ENCODE measurements at places on chromosomes 13 and 19.
A peak's percentile ranks its signal among the peaks of the same experiment; 100 is the strongest.

GRCh38 chr19:31906111-31906871 is 439.1 kb upstream of the ZNF507 start:
- no peak for DNase-seq

GRCh38 chr19:29535984-29536508 is 10.3 kb downstream of the VSTM2B start:
- no peak for DNase-seq

DNA sequence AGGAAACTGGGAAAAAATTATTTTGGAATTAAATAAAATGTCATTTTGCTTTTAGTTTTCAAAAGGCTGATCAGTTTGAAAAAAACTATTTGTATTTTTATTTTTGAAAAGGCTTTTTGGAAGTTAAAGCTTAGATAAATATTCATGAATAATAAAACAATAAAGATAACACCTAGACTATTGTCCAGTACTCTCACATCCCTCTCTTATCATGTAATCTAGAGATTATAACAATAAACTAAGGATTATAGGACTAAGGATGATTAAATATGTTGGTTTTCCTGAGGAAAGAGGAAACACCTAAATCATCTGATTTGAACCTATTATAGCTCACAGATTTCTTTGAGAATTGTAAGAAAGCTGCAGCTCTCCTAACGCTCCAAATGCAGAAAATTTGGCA is 81.4 kb upstream of the AKAP11 start:
- no peak for DNase-seq

- DNase-seq, result no peak
Measured at GRCh38 chr13:23086968-23087623, 93.7 kb upstream of the SGCG start.

- no peak for DNase-seq
Measured at GRCh38 chr13:60538566-60538965, 141.5 kb downstream of the TDRD3 start.

- DNase-seq, result no peak
Measured at GRCh38 chr19:14540741-14541525, 11.5 kb downstream of the TECR start.

DNA sequence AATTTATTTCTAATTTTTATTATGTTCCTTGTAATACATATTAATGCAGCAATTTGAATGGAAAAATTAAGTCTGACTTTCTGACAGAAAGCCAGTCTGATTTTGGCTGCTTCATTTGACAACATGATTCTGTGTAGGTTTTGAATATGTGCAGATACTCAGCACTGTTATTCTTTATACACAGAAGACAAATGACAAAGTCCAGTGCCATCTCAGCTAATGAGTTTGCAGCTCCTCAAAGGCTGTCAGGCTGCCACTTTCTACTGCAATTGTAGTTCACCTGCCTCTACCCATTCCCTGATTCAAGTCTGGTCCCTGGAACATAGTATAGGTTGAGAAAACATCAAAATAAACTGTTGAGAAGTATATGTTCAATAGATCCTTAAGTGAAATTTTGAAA is 2.9 kb upstream of the CHAMP1 start:
- no peak for DNase-seq

DNA sequence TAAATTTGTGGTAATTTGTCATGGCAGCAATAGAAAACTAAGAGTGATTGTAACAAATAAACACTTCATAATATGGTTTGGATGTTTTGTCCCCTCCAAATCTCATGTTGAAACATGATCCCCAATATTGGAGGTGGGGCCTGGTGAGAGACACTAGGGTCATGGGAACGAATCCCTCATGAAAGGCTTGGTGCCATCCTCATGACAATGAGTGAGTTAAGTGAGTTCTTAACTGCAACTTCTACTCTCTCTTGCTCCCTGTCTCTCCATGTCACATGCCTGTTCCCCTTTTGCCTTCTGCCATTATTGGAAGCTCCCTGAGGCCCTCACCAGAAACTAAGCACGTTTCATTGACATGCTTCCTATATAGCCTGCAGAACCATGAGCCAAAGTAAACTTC is 1233.2 kb downstream of the OLFM4 start:
- DNase-seq, result no peak

DNA sequence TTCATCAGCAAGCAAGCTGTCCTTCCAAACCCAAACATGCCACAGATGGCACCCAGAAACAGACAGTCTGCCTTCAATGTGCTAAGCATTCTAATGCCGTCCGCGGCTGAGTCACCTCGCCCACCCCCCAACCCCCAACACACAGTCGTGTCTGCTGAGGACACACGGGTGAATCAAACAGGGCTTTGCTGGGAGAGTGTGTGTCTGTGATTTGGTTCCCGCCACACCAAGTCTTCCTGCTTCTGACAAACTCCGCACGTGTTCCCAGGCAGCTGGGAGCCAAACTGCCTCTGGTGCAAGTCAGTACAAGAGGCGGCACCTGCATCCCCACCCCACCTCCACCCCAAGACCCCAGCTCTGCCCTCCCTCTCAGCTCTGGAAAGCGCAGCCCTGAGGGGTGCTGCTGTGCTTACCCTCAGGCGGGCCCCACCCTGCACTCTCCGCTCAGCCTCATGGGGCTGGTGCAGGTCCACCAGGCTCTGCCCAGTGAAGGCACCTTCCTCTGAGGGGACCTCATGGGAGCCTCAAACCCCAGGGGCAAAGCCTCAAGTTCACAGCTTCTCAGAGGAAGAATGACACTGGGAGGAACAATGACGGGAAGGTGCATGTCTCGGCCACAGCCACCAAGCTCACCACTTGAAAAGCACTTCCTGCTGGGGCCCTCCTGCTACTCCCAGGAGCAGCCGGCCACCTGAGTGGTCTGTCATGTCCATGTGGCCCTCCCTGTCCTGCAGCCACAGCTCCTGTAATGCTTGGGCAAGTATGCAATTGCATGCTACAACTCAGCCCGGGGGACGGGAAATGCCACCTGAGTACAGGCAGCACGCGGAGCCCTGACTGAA is 15.0 kb upstream of the SLC35E1 start:
- peak; percentile 56 for DNase-seq

DNA sequence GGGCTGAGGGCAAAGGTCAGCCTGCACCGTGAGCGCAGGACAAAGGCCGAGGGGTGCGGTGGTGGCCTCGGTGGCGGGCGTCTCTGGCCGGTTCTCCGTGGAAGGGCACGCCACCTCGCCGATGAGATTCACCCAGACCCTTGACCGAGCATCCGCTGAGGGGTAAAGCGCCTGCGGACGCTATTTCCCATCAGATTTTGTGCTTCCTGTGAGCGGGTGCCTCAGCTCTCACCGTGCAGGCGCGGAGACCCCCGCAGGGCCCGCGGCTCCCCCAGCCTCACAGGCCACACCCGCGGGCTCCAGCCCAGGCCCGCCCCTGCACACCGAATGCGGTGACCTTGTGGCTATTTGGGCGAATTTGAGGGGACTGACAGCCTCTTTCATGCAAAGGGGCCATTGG is 348.0 kb downstream of the TEX29 start:
- DNase-seq, result no peak

DNA sequence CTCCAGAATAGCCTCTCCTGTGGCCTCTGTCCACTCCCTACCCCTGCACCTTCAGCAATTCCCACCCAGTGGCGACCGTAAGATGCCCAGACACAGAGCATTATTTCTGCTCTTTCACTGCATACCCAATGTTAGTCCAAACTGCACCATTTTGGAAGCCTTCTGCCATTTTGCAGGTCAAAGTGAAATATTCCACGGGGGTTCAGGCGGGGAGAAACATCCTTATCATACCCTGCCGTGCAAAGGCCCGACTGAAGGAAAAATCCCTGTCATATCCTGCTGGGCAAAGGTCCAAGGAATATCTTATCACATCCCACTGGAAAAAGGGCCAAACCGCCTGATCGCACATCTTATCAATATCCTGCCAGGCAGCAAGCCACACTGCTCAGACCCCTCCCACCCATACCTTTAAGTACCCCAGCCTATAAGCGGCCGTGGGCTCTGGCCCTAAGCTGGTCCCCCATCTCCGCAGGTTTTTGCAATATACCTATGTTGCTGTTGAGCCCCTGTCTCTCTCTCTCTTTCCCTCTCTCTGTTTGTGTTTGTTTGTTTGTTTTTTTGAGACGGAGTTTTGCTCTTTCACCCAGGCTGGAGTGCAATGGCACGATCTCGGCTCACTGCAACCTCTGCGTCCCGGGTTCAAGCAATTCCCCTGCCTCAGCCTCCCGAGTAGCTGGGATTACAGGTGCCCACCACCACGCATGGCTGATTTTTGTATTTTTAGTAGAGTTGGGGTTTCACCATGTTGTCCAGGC is 18.2 kb downstream of the CLEC11A start:
- DNase-seq, result no peak

DNA sequence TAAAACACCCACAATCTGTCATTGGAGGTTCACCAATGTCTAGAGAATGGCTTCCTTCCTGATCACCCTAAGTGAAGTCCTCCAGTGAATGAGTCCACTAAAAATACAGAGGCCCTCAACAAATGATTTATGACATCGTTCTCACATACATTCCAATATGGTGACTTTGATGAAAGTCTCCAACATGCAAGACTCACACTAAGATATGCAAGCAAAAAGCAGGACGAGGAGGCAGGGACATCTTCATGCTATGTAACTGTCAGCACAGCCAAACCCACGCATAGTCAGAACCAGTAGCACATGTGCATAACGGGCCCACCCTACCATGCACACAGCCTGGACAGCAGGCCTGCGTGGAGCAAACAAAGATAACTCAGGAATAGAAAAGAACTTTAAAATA is 16.6 kb upstream of the LSM14A start:
- no peak for DNase-seq

DNA sequence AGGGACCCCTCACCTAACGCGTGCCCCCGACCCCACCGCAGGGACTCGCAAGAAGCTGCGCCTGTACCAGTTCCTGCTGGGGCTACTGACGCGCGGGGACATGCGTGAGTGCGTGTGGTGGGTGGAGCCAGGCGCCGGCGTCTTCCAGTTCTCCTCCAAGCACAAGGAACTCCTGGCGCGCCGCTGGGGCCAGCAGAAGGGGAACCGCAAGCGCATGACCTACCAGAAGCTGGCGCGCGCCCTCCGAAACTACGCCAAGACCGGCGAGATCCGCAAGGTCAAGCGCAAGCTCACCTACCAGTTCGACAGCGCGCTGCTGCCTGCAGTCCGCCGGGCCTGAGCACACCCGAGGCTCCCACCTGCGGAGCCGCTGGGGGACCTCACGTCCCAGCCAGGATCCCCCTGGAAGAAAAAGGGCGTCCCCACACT is 4.7 kb upstream of the MYBPC2 start:
- DNase-seq, result peak; percentile 55

DNA sequence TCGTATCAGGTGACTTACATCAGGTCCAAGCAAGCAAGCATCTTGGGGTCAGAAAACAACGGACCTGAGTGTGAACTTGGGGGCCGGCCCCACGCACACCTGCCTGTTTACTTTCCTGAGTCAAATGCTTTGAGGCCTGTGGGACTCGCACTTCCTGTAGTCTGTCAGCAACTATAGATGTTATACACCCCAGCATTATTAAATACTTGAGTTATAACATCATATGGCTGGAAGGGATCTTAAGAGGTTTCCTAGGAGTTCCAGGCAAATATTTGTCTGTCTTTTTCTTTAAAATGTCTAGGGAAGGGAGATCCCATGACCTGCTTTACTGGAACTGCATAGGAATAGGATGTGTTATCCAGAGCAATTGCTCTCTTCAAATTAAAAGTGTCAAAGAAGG is 280.6 kb downstream of the SHISA2 start:
- DNase-seq, result no peak

DNA sequence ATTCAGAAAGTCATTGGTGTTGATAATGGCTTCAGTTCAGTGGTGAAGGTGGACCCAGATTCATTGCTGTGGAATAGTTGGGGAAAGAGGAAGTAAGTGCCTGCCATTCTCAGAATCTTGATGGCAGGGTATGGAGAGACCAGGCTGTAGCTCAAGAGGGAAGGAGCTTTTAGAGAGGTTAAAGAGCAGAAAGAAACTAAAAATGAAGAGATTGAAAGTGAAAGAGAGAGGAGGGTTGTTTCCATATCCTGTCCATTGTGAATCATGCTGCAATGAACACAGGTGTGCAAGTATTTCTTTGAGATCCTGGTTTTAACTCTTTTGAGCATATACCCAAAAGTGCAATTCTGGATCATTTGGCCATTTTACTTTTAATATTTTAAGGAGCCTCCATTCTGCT is 12.5 kb downstream of the GJB6 start:
- no peak for DNase-seq

GRCh38 chr13:45700971-45701900 is 884 bp upstream of the CBY2 start:
- DNase-seq, result no peak

GRCh38 chr13:109698779-109699178 is 87.6 kb downstream of the IRS2 start:
- DNase-seq, result no peak

DNA sequence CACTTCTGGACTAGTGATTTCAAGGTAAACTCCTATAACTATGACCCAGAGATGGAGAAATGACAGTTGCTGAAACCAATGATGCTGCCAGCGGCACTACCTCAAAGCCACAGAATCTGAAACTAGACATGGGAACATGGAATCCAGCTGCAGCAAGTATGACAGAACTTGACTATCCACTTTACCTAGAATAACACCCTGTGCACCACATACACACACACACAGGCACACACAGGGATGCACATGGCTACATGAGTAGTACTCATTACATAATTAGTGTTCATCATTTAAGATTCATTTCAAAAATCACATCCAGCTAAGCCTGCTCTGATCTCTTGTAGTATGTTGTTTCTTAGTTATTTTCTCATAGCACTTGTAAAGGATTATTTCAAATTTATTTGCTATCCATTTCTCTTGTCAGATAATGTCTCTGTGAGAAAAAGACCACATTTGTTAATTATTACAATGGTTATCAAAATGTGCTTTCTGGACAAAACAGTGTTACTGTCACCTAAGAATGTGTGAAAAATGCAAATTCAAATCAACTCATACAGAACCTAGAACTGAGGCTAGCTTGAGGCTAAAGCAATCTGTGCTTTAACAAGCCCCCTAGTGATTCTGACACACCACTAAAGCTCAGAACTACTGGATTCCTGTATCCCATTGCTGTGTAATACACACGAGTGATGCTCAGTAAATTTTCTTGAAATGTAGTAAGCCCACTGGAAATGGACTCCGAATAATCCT is 59.4 kb downstream of the WTIP start:
- DNase-seq, result no peak

- no peak for DNase-seq
Measured at GRCh38 chr13:59424661-59425060, 739.1 kb downstream of the DIAPH3 start.

DNA sequence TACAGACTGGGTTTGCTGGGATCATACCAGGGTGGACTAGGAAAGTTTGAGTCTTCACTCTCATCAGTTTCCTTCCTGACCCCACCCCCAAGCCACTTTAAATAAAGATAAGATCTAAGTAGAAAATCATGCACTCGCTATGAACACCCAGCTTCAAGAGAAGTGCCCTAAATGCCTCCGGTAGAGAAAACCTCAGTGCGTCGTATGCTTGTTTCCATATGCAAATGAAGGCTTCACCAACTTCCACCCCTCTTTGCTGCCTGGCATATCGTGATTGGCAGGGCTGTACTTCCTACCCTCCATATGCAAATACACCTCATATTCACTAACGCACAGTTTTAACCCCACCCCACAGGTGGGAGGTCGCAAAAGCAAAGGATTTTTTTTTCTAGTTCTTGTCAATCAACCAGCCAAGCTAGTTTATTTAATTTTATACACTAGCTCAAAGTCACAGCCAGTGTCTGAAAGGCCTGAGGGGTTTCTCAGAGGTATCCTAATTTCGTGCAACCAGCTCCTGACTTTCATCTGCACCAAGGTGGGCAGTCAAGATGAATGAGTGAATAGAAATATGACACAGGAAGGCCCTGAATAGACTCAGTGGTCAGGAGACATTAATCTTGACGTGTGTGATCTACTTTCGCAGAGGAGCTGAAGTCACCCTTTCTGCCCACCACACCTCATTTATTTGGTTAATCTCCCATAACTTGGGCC is 121.1 kb upstream of the TSHZ3 start:
- DNase-seq, result no peak

GRCh38 chr19:29772696-29773095 is 39.1 kb upstream of the CCNE1 start:
- DNase-seq, result no peak

Measured in stimulated activated CD4-positive, alpha-beta T cell treated with anti-CD3 and anti-CD28 coated beads, Interleukin-2, amount 100 ng/mL, for 24 hours (primary cell).